ENCODE measurements at places on chromosomes 1 and 21. TPM values are rescaled to one million over a fixed set of nuclear protein-coding genes. Genes with fewer than 3 reads are reported as not detected.

PADI2 gene
- total RNA-seq: 2.7 TPM

GJA5 gene
- not detected for total RNA-seq

CELA2A gene
- total RNA-seq: 1.6 TPM

CYP4A22 gene
- total RNA-seq: not detected

OR2T2 gene
- total RNA-seq: not detected

CAMSAP2 gene
- 25.0 TPM for total RNA-seq

FHAD1 gene
- total RNA-seq: 3.5 TPM

AKT3 gene
- 0.49 TPM for total RNA-seq

CCDC185 gene
- total RNA-seq: not detected

PLCH2 gene
- total RNA-seq: 2.0 TPM

DNA sequence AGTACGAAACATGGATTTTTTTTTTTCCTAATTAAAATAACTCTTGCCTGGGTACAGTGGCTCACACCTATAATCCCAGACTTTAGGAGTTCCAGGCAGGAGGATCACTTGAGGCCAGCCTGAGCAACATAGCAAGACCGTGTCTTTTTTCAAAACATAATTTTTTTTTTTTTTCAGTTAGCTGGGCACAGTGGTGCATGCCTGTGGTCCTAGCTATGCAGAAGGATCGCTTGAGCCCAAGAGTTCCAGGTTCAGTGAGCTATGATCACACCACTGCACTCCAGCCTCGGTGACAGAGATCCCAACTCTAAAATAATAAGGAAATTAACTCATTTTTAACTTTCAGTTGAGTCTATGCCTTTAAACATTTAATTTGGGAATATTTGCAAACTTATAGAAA, 170.1 kb downstream of the NEK7 start:
- H3K27ac ChIP-seq: no peak overlapping the region
- H3K36me3 ChIP-seq: no peaks in the 10 kb centered on the region
- no peaks in the 10 kb centered on the region for H3K4me1 ChIP-seq
- DNase-seq: no peak
- H3K4me3 ChIP-seq: no peak overlapping the region
- no peaks in the 10 kb centered on the region for H3K27me3 ChIP-seq

- no peak overlapping the region for H3K27ac ChIP-seq
- no peaks in the 10 kb centered on the region for H3K4me1 ChIP-seq
- no peak overlapping the region for H3K4me3 ChIP-seq
These were observed 25.5 kb upstream of the ITPKB start for GRCh38 chr1:226764533-226764932.

DNA sequence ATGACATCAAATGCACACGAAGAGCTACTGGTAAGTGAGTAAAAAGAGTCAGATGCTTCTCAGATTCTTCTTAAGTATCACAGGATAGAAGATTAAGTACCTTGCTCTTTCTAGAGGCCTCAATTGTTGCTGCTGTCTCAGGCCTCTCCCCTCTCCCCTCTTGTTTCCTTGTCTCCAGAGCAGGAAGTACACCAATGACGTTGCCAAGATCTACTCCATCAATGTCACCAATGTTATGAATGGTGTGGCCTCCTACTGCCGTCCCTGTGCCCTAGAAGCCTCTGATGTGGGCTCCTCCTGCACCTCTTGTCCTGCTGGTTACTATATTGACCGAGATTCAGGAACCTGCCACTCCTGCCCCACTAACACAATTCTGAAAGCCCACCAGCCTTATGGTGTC, 21.3 kb upstream of the SARS1 start:
- H3K27me3 ChIP-seq: no peaks in the 10 kb centered on the region
- no peak overlapping the region for H3K27ac ChIP-seq
- no peak for DNase-seq
- no peaks in the 10 kb centered on the region for H3K36me3 ChIP-seq
- H3K4me3 ChIP-seq: no peak overlapping the region

- H3K27ac ChIP-seq: no peak overlapping the region
- H3K4me3 ChIP-seq: no peak overlapping the region
- no peaks in the 10 kb centered on the region for H3K27me3 ChIP-seq
- no peaks in the 10 kb centered on the region for H3K36me3 ChIP-seq
- DNase-seq: no peak
- no peaks in the 10 kb centered on the region for H3K4me1 ChIP-seq
These were observed 249.0 kb downstream of the SETD4 start for GRCh38 chr21:35811191-35811806.

DNA sequence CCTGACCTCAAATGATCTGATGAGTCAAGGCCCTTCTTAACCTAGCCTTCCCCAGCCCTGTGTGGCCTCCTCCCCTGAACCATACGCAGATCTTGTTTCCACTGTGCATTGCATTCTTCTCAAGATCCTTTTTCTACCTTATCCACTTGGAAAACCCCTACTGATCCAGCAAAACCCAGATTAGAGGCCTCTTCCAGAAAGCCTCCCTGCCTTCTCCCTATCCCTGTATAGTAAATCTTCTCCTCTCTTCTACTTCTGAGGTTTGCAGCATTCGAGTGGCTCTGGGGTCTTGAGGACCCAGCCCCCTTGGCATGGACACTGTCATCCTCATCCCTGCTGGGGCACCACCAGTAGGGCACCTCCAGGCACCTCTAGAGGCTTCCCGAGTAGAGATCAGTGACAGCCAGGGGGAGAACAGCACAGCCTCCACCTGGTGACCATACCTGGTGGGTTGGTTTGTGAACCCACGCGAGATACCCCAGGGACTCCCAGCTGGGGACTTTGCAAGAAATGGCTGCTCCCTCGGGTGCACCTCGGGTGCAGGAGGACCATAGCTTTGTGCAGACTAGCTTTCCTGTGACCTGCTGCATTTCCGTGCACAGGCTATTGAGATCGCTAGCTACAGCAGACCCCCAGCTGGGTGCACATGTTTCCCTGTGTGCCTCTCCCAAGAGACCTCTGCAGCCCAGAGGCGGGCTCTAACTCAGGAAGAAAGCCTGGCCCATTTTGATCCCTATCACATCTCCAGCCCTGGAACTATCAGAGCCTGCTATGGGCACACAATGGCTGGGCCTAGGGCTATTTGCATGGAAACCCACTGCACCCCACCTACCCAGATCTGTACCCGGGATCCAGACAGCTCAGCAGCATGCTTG, 34.2 kb downstream of the MATN1 start:
- H3K4me3 ChIP-seq: no peak overlapping the region
- H3K36me3 ChIP-seq: no peaks in the 10 kb centered on the region
- H3K27ac ChIP-seq: no peak overlapping the region
- no peak for DNase-seq

GRCh38 chr1:234833118-234833517, 223.1 kb upstream of the IRF2BP2 start:
- no peak for DNase-seq
- no peak overlapping the region for H3K27ac ChIP-seq
- H3K36me3 ChIP-seq: no peaks in the 10 kb centered on the region
- H3K27me3 ChIP-seq: peaks cover 4% of the 10 kb centered on the region

- H3K27me3 ChIP-seq: no peaks in the 10 kb centered on the region
- DNase-seq: no peak
- no peak overlapping the region for H3K4me3 ChIP-seq
- no peaks in the 10 kb centered on the region for H3K4me1 ChIP-seq
- no peaks in the 10 kb centered on the region for H3K36me3 ChIP-seq
These were observed 36.2 kb downstream of the IRF2BP2 start for GRCh38 chr1:234573711-234574299.

DNA sequence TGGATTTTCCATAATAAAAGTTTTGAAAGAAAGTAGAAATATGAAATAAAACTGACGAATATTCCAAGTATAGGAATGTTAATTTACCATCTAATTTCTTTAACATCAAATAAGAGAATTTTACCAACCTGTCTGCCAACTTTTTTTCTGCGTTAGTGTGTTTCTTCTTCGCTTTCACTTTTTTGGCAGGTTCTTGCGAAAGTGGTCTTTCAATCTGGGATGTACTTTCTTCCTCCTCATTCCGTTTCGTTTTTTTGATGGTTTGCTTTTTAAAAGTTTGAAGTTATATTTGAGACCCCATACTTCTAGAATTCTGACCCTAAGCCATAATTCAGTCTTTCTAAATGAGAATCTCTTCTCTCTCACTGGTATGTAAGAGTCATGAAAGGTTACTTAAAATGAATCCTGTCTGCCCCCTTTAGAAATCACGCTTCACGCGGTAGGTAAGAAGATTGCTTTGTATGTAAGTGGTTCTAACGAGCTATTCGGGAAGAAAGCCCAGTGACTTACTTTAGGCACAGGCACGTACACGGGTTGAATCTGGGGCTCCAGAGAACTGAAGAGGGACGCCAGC, 580 bp downstream of the RBM34 start:
- peaks cover 22% of the 10 kb centered on the region for H3K36me3 ChIP-seq
- H3K4me1 ChIP-seq: peaks cover 17% of the 10 kb centered on the region
- H3K27me3 ChIP-seq: no peaks in the 10 kb centered on the region
- peak overlapping the region; percentile 64 for H3K27ac ChIP-seq
- peak overlapping the region; percentile 73 for H3K4me3 ChIP-seq

- no peak for DNase-seq
- no peaks in the 10 kb centered on the region for H3K36me3 ChIP-seq
- H3K4me1 ChIP-seq: no peaks in the 10 kb centered on the region
- no peak overlapping the region for H3K4me3 ChIP-seq
- no peak overlapping the region for H3K27ac ChIP-seq
These were observed 717.9 kb downstream of the AMY1C start for GRCh38 chr1:104467590-104467989.

GRCh38 chr1:18072066-18072465, 35.5 kb upstream of the IGSF21 start:
- no peaks in the 10 kb centered on the region for H3K4me1 ChIP-seq
- DNase-seq: no peak
- no peak overlapping the region for H3K4me3 ChIP-seq
- H3K27me3 ChIP-seq: peaks cover 61% of the 10 kb centered on the region
- H3K27ac ChIP-seq: no peak overlapping the region

GRCh38 chr1:204583909-204584632, 67.9 kb downstream of the MDM4 start:
- no peaks in the 10 kb centered on the region for H3K27me3 ChIP-seq
- no peaks in the 10 kb centered on the region for H3K4me1 ChIP-seq
- no peaks in the 10 kb centered on the region for H3K36me3 ChIP-seq
- H3K27ac ChIP-seq: no peak overlapping the region

GRCh38 chr1:53505401-53505800, 46.2 kb downstream of the DMRTB1 start:
- H3K36me3 ChIP-seq: no peaks in the 10 kb centered on the region
- no peaks in the 10 kb centered on the region for H3K27me3 ChIP-seq
- no peak for DNase-seq
- H3K4me3 ChIP-seq: no peak overlapping the region
- H3K27ac ChIP-seq: no peak overlapping the region

GRCh38 chr1:237709355-237709754, 181.4 kb downstream of the ZP4 start:
- no peaks in the 10 kb centered on the region for H3K36me3 ChIP-seq
- H3K4me3 ChIP-seq: no peak overlapping the region
- H3K4me1 ChIP-seq: no peaks in the 10 kb centered on the region
- H3K27ac ChIP-seq: no peak overlapping the region
- no peaks in the 10 kb centered on the region for H3K27me3 ChIP-seq

DNA sequence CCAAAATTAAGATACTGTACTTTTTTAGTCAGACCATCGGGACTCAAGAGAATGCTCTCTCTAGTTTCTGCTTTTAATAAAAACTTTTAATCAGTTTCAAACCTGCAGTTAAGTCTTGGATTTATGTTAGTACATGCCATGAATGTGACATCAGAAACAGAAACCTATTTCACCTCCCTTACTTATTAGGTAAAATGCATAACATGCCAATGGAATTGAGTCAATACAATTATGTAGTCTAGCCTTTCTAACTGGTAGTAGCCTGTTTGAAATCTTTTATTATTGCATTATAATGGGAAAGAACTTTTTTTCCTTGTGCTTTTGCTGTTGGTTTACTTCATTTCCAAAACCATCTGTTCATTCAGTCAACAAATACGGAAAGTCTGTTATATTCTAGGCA, 4.8 kb downstream of the PHACTR4 start:
- no peak overlapping the region for H3K4me3 ChIP-seq
- H3K27ac ChIP-seq: no peak overlapping the region
- H3K36me3 ChIP-seq: no peaks in the 10 kb centered on the region
- no peaks in the 10 kb centered on the region for H3K27me3 ChIP-seq

DNA sequence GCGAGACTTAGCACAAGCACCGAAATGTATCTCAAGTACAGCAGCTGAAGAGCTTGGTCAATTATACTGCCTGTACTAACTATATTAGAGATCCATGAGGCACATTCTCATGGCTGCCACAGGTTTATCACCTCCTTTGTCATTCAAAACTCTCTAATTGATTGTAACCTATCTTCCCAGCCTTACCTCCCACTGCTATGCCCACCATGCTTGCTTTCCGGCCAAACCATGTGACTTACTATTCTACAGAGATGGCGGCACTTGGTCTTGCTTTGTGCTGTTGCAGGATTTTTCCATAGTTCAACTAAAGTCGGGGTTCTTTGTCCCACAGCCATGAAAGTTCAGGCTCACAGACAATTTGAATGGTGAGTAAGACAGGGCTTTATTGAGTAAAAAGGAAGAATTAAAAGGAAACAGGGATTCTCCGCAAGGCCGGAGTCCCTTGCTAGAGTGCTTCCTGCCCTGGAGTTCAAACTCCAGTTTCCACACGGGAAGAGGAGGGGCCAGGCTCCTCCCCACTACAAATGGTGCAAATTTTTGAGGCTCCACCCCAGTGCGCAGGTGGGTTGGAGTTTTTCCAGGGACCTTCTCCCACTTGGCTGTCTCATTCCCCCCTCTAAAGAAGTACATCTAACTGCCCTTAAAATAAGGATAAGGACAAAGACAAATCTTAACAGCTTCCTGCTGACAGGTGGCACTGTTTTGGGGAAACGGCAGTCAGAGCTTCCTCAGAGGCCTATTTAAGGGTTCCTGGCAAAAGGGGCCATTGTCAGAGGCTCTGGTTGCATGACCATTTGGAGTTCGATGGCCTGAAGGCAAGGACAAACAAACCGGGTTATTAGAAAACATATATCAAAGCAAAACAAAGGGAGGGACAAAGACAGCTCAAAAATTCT, 28.7 kb downstream of the FMO2 start:
- H3K27me3 ChIP-seq: no peaks in the 10 kb centered on the region
- H3K4me3 ChIP-seq: no peak overlapping the region

- 0 out of 2 replicates have a peak, but pooled peaks cover 3% of the 10 kb centered on the region for H3K4me1 ChIP-seq
- H3K4me3 ChIP-seq: no peak overlapping the region
- no peaks in the 10 kb centered on the region for H3K27me3 ChIP-seq
- H3K27ac ChIP-seq: no peak overlapping the region
- DNase-seq: no peak
These were observed 85.2 kb downstream of the HLCS start for GRCh38 chr21:36881228-36881627.

GRCh38 chr1:224542783-224543440, 73.2 kb upstream of the CNIH3 start:
- H3K4me1 ChIP-seq: peaks cover 16% of the 10 kb centered on the region
- no peaks in the 10 kb centered on the region for H3K36me3 ChIP-seq
- no peaks in the 10 kb centered on the region for H3K27me3 ChIP-seq
- DNase-seq: peak; percentile 84

Data from HCT116 (cell line).